ENCODE measurements at places on chromosomes 3 and 15. TPM values are rescaled to one million over a fixed set of nuclear protein-coding genes. Genes with fewer than 3 reads are reported as not detected.

CLASP2 gene
- total RNA-seq = 161 TPM

GRCh38 chr3:88219138-88219792, 69.5 kb downstream of the C3orf38 start:
- no peaks in the 10 kb centered on the region for H3K27me3 ChIP-seq
- H3K27ac ChIP-seq = no peak overlapping the region
- H3K4me3 ChIP-seq = no peak overlapping the region
- H3K4me1 ChIP-seq = no peaks in the 10 kb centered on the region
- DNase-seq = peak; percentile 48

DNA sequence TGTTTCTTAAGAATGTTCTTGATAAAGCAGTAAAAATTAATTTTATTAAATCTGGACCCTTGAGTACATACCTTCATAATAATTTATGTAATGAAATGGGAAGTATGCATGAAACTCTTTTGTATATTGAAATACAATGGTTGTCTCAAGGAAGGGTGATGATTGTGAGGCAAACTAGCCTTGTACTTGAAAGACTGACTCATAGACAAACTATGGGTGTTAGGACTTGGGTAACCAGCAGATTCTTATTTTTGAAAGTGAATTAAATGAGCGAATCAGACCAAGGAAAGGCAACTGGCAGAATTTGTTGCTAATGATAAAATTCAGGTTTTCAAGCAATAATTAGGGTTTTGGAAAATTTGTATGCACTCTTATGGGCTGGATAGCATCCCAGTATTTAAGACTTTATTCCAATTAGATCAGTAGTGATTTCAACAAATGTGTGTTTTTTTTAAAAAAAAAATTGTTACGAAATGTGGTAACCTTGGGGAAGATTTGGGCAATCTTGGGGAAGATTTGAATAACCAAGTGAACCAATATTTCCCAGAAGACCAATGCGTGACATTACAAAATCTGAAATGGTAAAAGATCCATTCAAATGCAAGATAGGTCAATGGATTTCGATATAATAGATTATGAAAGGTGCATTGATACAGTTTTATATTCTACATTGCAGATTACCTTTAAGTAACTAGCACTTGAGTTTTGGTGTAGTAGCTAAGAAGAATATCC, 42.0 kb downstream of the ATP2C1 start:
- DNase-seq = no peak
- H3K4me3 ChIP-seq = no peak overlapping the region
- no peaks in the 10 kb centered on the region for H3K36me3 ChIP-seq
- H3K27ac ChIP-seq = no peak overlapping the region
- H3K27me3 ChIP-seq = no peaks in the 10 kb centered on the region

DNA sequence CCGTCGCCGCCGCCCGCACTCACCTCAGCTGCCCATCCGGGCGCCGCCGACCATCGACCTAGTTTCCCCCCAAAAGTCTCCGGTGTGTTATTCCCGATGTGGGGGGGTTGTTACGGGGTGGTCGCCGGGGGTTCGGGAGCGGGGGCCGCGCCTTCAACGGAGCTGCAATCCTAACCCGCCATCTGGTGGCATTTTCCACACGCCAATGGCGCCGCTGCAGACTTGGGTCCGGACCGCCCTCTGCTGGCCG, at the start of gene STAG1:
Gene STAG1, minus strand, starts transcription at position 207 of the 250 bp plus-strand sequence. CDS start 121,480 bp downstream, outside the sequence.
- H3K4me1 ChIP-seq = peaks cover 49% of the 10 kb centered on the region
- H3K27ac ChIP-seq = peak within 1 kb of the TSS; percentile 98
- peak within 1 kb of the TSS; percentile 94 for H3K4me3 ChIP-seq
- H3K27me3 ChIP-seq = no peaks in the 10 kb centered on the region

- peaks cover 3% of the 10 kb centered on the region for H3K27me3 ChIP-seq
- H3K36me3 ChIP-seq = no peaks in the 10 kb centered on the region
- peaks cover 16% of the 10 kb centered on the region for H3K4me1 ChIP-seq
- H3K4me3 ChIP-seq = no peak overlapping the region
- H3K27ac ChIP-seq = no peak overlapping the region
Observed at GRCh38 chr15:89395461-89395871, 60.8 kb upstream of the POLG start.

DNA sequence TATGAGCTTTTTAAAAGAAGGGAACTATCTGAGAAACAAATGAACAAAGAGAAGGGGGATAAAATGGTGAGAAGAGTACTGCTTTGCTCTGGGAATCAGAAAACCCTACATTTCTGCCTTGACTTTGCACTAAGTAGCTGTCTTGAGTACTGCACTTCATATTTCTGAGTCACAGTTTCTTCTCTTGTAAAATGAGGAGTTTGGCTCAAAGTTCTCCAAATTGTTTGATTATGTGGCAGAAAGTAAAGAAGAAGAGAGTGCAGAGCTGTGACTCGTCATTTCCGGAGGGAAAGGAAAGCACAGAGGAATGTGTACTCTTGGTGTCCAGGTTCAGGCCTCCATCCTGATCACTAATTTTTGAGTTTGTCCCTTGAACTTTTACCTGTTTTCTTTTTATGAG, 54.7 kb downstream of the TP63 start:
- no peaks in the 10 kb centered on the region for H3K36me3 ChIP-seq
- H3K4me3 ChIP-seq = no peak overlapping the region
- no peaks in the 10 kb centered on the region for H3K27me3 ChIP-seq
- no peaks in the 10 kb centered on the region for H3K4me1 ChIP-seq

DNA sequence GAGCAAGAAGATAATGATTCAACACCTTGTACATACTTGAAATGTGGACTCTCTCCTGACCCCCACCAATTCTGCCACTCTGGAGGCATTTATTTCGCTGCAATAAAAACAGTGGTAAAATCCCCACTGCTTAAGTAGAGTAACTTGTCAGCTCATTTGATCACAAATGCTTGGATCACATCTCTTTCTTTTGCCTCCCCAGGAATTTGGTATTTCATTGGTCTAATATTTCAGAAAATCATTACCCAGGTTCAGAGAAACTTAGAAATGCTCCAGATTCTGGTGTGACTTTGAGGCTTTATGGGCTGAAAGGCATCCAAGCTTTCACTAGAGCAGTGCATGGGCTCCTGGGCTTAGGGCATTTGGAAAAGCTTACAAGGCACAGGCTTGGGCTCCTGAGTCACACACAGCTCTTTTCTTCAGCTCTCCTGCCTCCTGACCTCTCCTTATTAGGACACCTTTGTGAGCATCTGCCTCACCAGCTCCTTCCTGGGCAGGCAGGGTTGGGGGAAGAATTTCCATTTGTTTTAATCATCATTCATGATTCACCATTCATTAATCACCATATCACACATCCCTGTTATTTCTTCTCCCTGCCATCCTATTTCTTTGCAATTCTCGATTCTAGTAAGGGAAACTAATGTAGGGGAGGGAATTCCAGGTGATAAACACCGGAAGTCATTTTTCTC, 22.5 kb downstream of the CDCP1 start:
- H3K36me3 ChIP-seq = no peaks in the 10 kb centered on the region
- DNase-seq = no peak
- no peak overlapping the region for H3K27ac ChIP-seq
- no peaks in the 10 kb centered on the region for H3K4me1 ChIP-seq

DNA sequence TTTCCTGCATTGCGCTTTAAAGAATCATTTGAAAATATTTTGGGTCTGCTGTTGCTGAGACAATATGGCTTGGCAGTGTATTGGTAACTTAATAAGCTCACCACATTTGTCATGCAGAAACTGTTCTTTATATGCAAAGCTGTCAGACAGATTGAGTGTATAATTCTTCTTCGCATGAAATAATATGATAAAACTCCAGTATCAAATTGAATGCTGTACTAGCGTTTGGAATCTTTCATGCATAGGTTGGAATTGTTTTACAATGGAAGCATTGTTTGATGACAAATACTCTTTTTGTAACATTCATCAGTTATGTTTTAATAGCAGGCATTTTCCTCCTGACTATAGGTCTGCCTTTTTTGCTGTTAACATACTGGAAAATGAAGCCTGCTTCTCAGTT, 53.8 kb downstream of the RBMS3 start:
- H3K27ac ChIP-seq = peak overlapping the region; percentile 55
- no peaks in the 10 kb centered on the region for H3K36me3 ChIP-seq
- peaks cover 4% of the 10 kb centered on the region for H3K4me1 ChIP-seq
- no peak overlapping the region for H3K4me3 ChIP-seq
- DNase-seq = no peak

All from tibial nerve (tissue), 4 donors.